ENCODE measurements at places on chromosomes 7 and 10.

GRCh38 chr10:17348501-17349349, 105.7 kb downstream of the ST8SIA6 start:
- DNase-seq: no peak

DNA sequence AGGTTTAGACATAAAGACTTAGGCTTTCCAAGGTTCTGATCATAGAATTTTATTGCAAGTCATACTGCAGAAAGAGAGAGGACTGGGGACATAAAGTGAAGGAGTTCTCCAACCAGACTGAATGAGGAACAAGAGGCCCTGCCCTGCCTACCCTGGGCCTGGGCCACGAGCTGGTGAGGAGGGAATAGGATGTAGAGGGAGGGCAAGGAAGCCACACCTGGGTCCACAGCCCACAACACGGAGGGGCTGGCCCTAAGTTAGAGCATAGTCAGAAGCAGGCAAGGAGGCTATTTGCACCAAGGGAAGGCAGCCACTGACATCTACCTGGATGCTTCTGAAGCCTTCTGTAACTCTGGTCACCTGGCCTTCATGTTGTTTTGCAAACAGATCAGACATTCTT, 82.2 kb upstream of the CXCL12 start:
- DNase-seq: no peak

DNA sequence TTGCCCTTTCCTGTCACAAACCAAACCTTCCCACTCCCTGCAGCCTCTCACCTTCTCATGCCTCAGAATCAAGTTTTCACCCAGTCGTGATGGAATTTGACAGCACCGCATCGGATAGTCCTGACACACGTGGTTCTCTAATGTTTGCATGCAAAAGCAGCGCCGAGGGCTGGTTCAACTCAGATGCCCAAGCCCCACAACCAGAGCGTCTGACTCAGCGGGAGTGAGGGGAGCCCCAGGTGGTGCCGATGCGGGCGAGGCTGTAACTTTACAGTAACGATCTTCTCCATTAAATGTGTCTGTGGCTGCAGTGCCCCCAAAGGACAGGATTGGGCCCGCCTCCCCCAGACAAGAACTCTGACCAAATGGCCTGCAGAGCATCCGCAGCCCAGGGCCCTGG, 284.5 kb downstream of the CELF2 start:
- DNase-seq: no peak

DNA sequence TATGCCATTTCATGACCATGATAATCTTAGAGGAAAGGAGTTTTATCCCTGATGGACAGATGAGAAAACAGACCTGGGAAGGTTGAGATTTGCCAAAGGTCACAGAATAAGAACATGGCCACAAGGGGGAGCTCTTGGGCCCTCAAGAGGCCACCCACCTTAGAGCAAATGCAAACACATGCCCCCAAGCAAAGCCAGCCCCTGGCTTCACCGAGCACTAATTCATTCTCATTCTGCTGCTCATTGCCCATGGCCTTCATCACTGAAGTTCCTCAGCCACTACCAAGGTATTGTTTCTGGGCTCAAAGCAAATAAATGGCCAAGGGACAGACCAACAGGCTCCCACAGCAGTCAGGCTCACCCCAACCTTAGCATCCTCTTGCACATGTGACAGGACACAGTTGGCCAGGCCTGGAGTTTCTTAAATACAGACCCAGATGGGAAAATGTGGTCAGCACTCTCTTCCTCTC, 44.2 kb downstream of the PDLIM1 start:
- peak; percentile 11 for DNase-seq

- no peak for DNase-seq
Observed at GRCh38 chr7:50808282-50808888, 25.7 kb upstream of the GRB10 start.

All from activated CD4-positive, alpha-beta T cell treated with anti-CD3 and anti-CD28 coated beads for 1 hour (primary cell).